ENCODE measurements at places on chromosomes 16 and 17. TPM values are rescaled to one million over a fixed set of nuclear protein-coding genes. Genes with fewer than 3 reads are reported as not detected.

GRCh38 chr17:79301469-79301868 is 226.8 kb downstream of the ENGASE start:
- DNase-seq: no peak

DNA sequence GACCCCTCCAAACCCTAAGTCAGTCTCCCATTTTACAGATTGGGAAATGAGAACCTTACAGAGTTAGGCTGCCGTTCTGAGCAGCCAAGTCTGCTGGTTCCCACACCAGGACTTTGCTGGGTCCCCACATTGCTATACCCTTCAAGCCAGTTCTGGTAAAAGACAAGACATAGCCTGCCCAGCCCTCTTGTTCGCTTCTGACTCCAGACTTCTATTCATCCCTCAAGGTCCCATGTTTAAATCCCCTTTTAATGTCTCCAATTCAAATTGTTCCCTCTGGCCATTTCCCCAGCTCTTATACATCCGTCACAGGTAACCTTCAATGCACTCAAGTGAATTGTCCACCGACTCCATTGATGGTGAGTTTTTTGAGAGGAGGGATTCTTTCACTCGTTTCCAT is 30.2 kb downstream of the WNT3 start:
- DNase-seq: no peak

- DNase-seq: no peak
These were observed 41.5 kb downstream of the TMEM235 start for GRCh38 chr17:78272914-78273258.

Gene CPSF4L
- not detected for total RNA-seq

Gene MNT
- total RNA-seq: 11.6 TPM

GRCh38 chr16:53457670-53458069 is 23.4 kb downstream of the RBL2 start:
- no peak for DNase-seq

Data from fibroblast of villous mesenchyme (primary cell).